ENCODE measurements at places on chromosomes 4 and X.

- H3K4me1 ChIP-seq, result no peaks in the 10 kb centered on the region
- H3K4me3 ChIP-seq, result no peak overlapping the region
- no peaks in the 10 kb centered on the region for H3K36me3 ChIP-seq
- H3K27me3 ChIP-seq, result no peaks in the 10 kb centered on the region
Observed at GRCh38 chr4:170729897-170730296, 640.1 kb upstream of the AADAT start.

DNA sequence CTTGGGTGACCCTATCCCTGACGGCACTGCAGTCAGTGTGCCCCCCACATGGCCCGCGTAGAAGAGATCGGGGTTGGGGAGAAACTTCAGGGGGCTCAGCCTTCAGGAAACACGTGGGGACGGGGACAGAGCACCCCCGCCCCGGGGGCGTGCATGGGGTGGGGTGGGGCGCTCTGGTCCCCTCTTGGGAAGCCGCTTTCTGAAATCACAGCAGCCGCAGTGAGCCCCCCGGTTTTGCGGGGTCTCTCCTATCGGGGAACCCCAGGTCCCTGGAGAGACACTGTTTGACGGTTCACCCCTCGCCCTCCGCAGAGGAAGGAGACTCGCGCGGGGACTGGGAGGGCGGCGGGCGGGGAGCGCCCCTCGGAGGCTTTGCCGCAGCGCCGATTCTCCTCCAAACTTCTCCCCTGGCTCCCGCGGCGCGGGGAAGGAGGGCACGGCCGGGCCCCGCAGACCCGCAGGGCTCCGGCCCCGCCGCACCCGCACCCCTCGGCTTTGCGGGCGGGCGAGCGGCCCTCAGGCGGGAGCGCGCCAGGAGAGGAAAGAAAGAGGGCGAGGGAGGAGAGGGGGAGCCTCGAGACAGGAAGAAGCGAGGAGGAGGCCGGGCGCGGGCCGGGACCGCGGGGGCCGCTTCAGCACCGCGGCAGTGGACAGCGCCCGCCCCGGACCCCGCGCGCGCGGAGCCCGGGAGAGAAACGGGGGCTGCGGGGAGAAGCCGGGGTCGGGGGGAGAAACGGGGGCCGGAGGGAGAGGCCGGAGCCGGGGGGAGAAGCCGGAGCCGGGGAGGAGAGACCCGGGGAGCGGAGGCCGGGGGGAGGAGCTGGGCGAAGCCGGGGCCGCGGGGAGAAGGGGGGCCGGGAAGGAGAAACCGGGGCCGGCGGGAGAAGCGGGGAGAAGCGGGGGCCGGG, 612 bp downstream of the CPLX1 start:
- H3K4me3 ChIP-seq, result no peak overlapping the region
- no peaks in the 10 kb centered on the region for H3K36me3 ChIP-seq
- H3K27ac ChIP-seq, result no peak overlapping the region
- no peaks in the 10 kb centered on the region for H3K4me1 ChIP-seq

DNA sequence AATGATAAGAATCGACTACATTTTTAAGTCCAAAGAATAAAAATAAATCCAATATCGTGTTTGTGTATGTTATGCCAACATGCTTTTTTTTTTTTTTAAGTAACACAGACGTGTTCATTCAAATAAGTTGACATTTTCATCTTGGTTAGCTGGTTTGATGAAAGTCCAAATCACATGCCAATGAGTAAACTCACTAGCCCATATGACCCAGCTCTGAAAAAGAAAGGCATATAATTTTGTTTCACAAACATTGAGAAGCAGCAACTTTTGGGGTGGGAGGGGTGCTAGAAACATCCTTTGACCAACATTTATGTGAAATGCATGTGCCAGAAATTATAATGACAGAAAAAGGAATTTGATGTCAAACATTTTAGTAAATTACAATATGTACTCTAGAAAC, 61.6 kb upstream of the SPP1 start:
- no peak overlapping the region for H3K4me3 ChIP-seq
- H3K4me1 ChIP-seq, result peaks cover 5% of the 10 kb centered on the region
- DNase-seq, result no peak
- H3K27me3 ChIP-seq, result no peaks in the 10 kb centered on the region

GRCh38 chrX:8845469-8845868, 44.3 kb upstream of the FAM9A start:
- H3K4me1 ChIP-seq, result no peaks in the 10 kb centered on the region
- H3K27me3 ChIP-seq, result no peaks in the 10 kb centered on the region
- H3K27ac ChIP-seq, result no peak overlapping the region
- no peak for DNase-seq
- no peak overlapping the region for H3K4me3 ChIP-seq

Data from Karpas-422 (cell line).